ENCODE measurements at places on chromosomes 3 and 15.
A peak's percentile ranks its signal among the peaks of the same experiment; 100 is the strongest.

DNA sequence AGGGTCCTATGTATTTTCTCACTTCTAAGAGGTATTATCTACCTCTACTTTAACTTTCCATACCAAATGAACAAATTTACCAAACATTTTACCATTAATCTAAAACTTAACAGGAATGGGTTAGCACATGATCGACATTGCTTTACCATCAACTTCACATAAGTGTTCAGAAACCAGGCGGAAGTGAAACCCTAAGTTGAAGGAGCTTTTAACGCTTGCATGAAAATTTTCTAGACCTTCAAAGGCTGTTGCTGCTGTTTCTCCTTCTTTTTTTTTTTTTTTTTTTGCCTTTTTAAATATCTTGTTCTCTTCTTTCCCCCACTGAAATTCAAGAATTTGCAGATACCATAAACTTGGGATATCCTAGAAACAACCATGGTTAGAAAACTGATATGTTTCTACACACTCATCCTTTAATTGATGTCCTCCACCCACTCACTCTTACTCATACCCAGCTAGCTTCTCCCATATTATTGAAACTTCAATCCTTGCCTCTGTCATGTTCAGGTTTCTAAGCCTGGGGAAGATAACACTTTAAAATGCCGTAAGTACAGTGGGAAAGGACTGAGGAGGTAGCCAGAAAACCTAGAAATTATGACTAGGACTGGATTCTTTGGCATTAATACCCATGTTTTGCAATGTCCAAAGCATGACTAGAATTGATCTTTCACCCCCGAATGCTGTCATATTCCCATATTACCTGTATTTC is 24.7 kb downstream of the MYO5A start:
- DNase-seq: no peak

DNA sequence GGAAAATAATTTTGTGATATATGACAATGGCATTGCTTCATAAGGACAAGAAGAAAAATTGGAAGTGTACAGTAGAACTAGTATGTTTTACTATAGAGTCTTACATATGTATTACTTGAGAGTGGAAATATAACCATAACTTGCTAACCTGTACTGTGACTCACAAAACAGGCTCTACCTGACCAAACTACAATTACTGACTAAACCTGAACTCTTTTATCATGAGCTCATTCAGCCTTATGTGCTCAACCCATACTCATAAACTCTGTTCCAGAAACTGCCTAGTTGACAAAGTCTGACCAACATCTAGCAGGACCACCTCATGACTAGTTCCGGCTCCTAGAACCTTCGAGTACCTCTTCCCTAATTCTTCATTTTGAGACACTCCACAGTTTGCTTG is 6.3 kb downstream of the CDIN1 start:
- DNase-seq: no peak

GRCh38 chr15:57334257-57334656 is 42.0 kb upstream of the CGNL1 start:
- peak; percentile 70 for DNase-seq

GRCh38 chr3:30628205-30628900 is 22.0 kb downstream of the TGFBR2 start:
- DNase-seq: no peak

DNA sequence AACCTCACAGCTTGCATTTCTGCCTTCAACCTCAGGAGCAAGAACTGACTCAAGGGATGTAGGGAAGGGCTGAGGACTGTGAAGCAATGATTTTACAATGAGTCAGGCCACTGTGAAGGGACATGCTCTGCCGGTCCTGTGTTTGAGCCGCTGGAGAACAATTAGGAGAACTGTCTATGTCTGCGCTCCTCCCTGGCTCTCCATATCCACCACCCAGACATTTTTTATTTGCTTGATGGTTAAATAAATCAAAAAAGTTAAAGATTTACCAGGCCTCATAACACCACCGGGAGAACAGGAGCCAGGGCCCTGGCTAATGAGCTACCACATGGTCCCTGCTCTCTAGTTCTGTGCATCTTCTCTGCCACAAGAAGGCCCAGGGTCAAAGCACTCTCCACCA is 29.6 kb downstream of the SEC61A1 start:
- DNase-seq: peak; percentile 97

GRCh38 chr3:100709842-100710260 is 557 bp downstream of the TFG start:
- no peak for DNase-seq

DNA sequence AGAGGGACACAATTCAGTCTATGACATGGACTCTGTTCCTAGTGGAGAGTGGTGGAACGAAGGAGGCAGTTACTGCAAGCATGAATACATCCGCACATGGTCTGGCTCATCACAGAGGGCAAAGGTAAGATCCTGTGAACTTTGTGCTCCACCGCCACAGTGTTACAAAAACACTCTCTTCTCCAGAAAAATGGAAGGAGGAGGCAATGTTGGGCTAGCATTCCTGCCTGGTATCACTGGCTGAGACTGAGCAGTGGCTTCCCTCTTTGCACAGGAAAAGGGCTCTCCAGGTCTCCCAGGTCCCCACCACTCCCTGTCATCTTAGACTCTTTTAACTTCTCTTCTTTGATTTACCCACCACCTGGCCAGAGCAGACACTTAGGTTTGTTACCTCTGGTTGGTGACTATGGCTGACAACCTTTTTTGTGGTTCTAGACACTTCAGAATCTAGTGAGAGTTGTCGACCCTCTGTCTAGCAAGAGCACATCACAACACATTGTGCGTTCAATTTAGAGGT is 1.5 kb upstream of the EEFSEC start:
- no peak for DNase-seq

DNA sequence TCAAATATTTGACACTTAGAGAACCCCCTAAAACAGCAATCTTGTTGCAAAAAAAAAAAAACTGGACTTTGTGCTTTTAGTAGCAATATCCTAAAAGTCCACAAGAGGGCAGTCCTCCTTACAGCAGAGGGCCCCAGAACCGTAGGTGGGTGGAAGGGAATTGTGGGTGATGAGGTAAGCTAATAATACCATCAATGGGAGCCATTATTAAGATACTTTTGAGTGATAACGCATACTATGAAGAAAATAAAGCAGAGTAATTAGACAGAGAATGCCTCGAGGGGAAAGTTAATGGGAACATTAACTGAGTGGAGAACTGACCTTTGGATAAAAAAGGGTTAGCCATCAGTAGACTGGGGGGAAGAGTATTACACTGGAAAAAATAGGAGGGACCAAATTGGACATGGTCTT is 229.9 kb downstream of the THRB start:
- DNase-seq: no peak

DNA sequence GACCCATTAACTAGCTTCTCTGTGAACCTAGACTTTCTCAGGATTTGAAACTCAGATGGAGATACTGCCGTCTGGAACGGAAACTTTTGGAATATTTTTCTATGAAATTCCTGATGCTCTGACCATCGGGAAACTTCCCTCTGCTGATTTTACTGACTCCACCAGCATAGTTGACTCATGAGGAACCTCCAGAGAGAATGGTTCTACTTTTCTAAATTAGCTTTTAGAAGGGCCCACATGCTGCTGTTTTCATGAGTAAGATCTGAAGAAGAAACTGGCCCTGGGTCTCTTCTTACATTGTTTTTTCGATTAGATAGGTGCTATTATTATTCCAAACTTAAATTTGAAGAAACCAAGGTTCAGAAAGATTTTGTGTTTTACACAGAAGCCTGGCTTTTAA is 326.3 kb upstream of the NR2E3 start:
- no peak for DNase-seq

GRCh38 chr15:59147666-59148065 is 42.7 kb downstream of the CCNB2 start:
- DNase-seq: no peak

DNA sequence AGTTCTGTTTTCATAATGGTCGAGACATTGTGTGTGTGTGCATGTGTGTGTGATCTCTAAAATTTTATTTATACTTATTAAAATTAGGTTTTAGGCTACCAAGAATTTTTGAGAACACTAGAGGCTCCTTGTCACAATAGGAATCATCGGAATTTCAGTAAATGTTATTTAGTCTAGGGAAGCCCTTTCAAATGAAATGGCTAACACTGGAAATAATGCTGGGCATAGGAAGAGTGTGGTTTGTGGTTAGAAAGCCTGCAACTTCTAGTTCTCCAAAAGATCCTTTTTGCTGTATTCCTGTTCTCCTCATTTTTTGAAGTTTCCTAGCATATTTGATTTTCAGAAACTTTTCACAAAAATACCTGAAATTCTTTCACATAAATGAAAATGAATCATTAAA is 92.5 kb upstream of the MBNL1 start:
- peak; percentile 13 for DNase-seq

DNA sequence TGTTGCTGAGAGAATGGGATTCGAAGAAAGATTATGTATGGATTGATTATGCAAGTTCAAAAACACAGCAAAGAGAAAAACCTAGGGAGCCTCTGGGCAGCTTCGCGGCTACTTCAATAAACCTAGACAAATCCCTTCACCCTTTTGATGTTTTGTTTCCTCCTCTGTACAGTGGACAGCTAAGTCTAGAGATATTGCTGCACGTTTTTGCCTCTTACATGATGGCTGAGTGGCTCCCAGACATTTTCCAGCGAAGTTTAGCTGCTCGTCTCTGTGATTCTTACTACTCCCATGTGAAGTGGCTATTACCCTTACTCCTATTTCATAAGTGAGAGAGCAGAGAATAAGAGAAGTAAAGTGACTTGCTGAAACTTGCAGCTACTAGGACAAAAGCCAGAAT is 695.0 kb upstream of the GRM7 start:
- DNase-seq: no peak

DNA sequence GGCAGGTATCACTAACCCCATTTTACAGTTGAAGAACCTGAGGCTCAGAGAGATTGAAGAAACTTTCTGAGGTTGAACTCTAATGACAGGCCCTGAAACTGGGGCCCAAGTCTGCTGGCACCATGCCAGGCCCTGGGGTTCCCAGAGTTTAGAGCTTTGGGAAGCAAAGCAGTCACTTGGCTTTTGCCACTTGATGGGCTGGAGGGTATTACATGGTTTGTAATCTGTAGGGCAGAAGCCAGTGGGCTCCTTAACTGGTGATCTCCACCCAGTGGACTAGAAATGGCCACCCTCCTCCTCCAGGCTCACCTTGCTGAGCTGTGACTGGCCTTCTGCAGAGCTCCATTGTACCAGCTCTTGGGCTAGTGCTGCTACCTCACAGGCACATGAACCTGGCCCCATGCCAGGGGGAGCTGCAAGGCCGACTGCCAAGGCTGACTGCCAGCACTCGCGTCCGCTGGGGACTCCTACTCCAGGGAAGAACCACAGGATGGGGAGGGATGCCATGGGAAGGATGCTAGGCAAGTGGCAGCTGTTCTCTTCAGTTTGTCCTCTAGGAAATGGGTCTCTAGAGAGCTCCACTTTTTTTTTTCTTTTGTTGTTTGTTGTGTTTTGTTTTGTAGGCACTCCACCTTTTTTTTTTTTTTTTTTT is 104.8 kb downstream of the ETFA start:
- peak; percentile 51 for DNase-seq

GRCh38 chr3:113533534-113533892 is 1.2 kb downstream of the SIDT1 start:
- DNase-seq: no peak

GRCh38 chr15:80596521-80596976 is 98.6 kb upstream of the ABHD17C start:
- DNase-seq: peak; percentile 31

DNA sequence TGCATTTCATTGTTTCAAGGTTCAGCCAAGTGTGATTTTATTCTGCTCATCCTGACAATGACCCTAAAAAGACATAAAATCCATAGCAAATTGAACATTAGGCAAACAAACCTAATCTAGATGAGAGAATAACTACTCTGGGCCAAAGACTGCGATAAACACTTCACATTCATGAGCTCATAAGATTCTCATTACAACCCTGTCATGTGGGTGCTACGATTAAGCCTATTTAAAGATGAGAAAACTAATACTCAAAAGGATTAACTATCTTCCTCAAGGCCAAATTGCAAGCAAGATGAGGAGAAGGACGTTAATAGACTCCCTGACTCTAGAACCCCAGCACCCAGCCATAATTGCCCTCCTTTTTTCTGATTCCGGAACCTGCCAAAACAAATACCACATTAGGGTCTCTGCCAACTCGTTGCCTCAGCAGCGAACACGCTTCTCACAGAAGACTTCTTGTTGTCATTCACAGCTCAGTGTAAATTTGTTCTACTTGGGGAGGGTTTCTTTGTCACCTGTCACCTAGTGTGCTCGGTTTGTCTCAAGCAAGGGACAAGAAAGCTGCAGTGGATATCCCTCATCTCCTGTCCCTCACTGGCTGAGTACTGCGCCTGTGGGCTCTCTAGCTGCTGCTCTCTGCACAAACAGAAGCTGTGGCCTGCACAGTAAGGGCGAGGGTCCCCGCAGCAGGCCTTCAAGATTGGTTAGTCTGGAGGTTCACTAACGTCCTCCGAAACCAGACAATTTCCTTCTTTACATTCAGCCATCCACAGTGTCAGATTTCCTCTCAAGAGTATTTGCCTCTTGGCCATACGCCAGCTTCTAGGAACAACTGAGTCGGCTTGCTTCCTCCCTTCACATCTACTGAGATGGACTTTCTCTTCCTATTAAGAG is 200.0 kb upstream of the UBE2E2 start:
- no peak for DNase-seq

GRCh38 chr3:138197058-138197457 is 10.0 kb downstream of the ARMC8 start:
- DNase-seq: no peak

- DNase-seq: no peak
These were observed 34.1 kb downstream of the CCDC191 start for GRCh38 chr3:114022145-114022802.

GRCh38 chr3:117282566-117282965 is 573.0 kb downstream of the TUSC7 start:
- DNase-seq: no peak

- no peak for DNase-seq
These were observed 309.9 kb downstream of the TLE3 start for GRCh38 chr15:69787791-69788190.

DNA sequence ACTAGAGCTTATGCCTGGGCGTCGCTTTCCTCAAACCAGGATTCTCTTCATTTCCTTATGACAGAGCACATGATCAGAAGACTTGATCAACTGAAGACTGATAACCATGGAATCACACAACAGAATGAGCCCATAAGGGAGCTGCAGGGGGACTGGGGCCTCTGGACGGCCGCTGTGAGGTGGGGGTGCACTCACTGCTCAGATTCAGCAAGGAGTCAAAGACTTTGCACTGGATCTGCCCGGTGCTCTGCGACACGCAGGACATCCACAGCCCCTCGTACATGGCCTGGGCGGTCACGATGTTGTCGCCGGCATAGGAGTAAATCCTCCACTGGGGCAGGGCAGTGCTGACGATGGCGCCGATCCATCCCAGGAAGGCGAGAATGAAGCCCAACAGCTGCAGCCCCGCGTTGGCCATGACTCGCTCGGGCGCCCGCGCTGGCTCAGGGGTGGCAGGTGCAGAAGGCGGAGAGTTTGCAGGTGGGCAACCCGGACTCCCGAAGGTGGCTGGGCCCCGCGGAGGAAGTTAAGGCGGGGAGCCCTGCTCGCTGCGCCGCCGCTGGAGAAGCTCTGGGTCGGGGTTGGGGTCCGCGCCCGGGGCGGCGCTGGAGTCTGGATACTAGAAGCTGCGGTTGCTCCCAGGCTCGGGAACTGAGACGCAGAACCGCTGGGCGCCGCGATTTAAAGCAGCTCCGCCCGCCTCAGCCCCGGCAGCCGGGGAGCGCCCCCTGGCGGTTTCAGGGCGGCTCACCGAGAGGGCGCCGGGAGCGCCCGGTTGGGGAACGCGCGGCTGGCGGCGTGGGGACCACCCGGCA is at the start of gene CLDN1:
Gene CLDN1 (minus strand): TSS at position 658 of the 815 bp plus-strand sequence. CDS start 240 bp downstream, at position 418.
- DNase-seq: peak; percentile 57

- DNase-seq: no peak
These were observed 343.1 kb downstream of the OXSM start for GRCh38 chr3:26132942-26133341.
